Left forelimb (tissue), 1 donor: ENCODE measurements at places on chromosomes 7 and 10.
A peak's percentile ranks its signal among the peaks of the same experiment; 100 is the strongest.

GRCh38 chr7:30068117-30068516 lies 39.9 kb downstream of the PLEKHA8 start:
- DNase-seq = no peak

GRCh38 chr7:33444511-33444910 lies 315.1 kb downstream of the BBS9 start:
- DNase-seq = no peak

DNA sequence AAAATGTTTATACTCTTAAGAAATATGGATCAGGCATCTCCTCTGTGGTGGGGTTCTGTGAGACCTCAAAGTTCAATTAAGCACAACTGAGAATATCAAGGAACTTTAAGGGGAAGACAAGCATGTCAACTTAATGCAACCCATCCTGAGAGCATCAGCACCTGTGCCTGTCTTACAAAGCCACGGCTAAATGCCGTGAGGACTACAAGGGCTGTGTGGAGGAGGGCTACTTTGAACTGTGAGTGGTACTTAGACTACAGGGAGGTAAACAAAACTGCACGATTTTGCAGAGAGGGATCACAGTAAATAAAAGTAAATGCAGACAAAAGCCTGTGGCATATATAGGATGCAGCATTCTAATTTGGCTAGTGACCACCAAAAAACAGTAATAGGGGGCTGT lies 139.1 kb downstream of the ATE1 start:
- no peak for DNase-seq

DNA sequence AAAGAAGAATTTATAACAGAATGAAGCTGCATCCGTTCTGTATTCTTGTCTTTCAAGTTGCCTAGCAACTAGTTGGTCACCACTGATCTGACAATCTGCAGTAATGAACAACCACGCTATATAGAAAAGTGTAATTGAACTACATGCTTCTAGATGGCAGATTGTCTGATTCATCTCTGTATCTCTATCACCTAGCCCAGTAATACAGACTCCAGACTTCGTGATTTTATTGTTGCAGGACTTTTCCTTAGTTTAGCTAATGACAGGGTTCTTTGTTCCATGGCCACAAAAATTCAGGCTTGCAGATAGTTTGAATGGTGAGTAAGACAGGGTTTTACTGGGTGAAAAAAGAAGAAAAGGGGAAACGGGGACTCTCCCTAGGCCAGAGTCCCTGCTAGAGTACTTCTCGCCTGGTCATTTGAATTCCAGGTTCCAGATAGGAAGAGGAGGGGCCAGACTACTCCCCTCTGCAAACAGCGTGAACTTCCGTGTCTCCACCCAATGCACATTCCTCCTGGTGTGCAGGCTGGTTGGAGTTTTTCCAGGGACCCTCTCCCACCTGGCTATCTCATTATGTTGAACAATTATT lies 45.9 kb downstream of the COL1A2 start:
- no peak for DNase-seq

GRCh38 chr10:70954381-70955176 lies 66.2 kb upstream of the PCBD1 start:
- no peak for DNase-seq

DNA sequence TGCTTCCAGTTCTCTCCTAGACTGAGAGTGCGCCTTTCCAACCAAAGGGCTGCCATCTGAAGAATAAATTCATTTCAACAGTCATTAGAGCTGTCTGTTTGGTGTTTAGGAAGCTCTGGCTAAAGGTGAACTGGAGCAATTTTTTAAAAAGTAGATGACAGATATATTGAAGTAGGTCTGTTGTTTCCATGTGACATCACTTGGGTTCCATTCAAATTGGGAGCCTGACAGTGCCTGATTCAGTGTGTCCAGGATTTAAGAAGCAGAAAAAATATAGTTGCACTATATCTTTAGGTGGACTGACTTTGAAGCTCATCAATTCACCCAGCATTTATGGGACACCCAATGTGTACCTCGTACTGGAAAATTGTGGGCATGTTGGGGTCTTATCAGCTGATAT lies 367.7 kb downstream of the BBS9 start:
- no peak for DNase-seq

DNA sequence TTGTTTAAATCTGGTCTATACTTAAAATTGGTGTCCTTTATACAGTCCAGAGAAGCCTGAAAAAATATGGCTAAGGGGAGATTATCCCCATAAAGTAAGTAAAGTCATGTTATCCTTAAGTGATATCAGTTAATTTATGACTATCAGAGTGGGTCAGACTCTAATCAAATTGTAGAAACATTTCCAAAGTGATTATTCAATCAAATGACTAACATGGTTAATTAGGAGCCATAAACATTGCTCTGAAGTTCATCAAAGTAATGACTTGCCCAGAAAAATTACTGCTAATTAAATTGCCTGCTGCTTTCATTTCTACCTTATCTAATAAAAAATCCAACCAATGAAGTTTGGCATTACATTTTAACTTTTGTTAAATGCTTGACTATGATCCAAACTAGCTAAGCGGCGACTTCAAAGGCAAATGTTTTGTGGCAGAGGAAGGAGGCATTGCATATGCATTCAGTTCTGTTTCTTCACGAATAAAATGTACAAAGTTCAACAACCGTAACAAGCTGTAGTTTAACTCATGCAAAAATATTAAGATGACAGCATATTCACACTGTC lies 76.7 kb downstream of the ETV1 start:
- DNase-seq = no peak

GRCh38 chr10:100346351-100346764 lies 675 bp upstream of the SCD start:
- DNase-seq = peak; percentile 79

- DNase-seq = no peak
Measured at GRCh38 chr7:111951052-111951451, 255.1 kb downstream of the DOCK4 start.

- DNase-seq = no peak
Measured at GRCh38 chr7:75854233-75854632, 24.6 kb upstream of the RHBDD2 start.

- DNase-seq = no peak
Measured at GRCh38 chr7:99731638-99732374, 3.2 kb downstream of the CYP3A7 start.

DNA sequence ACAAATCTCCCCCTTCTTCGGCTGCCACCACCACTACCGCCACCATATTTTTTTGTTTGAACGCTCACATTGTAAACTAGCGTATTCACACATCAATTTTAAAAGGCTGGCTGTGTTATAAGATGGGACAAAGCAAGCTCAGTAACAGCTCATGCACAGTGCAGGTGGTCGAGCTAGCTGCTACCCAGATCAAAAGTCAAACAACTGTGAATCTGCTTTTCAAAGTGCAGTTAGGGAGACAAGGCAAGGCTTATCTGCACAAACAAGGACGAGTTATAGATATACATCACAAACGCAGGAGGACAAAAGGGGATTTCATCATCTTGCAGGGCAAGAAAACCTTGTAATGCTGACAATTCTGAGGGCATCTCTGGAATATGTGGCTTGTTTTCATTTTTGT lies 231.6 kb downstream of the VTI1A start:
- DNase-seq = no peak

DNA sequence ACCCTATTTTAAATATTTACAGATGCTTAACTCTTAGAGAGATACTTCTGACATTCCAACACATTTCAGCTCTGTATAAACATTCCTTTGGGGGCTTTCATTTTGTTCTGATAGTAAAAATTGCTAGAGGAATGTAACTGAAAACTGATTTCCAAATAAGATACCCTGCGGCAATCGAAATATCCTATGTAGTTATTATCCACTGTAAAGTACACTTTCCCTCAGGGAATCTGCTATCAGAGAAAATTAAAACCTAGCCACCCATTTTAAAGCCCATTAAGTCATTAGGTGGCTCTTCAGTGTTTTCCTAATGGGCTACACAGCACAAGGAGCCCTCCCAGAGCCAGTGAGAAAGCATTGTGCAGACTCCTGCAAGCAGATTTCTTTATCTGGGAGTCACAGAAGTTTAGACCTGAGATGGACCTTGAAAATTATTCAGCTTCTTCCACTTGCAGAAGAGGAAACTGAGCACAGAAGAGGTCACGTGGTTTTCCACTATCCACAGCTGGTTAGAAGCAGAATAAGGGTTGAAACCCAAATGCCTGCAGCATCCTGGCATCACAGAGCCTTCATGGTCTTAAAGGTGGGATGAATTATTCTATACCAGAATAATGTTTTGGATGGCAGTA lies 12.6 kb upstream of the CPVL start:
- no peak for DNase-seq

- no peak for DNase-seq
Measured at GRCh38 chr7:158329686-158330085, 257.9 kb downstream of the PTPRN2 start.

DNA sequence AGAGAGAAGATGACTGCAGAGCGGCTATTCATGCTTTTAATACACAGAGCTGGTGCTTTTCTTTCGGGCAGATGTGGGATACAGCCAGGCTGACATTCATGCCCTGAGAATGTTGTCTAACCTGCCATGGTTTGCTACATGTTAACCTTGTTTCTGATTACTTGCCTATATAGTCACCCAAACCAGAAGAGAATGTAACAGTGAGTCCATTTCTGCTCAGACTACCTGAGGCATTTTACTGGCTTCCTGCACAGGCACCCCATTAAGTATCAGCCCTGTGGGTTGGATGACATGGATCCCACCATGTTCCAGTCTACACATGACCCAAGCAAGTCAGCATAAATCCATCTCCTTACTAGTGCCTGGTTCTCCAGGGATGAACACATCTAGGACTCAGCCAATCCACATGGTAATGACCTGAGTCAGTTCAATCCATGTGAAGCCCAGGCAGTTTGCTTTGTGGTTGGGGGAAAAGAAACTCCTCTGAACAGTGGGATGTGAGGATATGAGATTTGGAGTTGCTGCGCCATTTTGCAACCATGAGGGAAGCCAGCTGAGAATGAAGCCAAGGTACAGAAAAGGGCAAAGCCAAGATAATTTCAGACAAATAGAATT lies 55.7 kb upstream of the MKX start:
- DNase-seq = no peak
